ENCODE measurements at places on chromosomes 13 and 19. TPM values are rescaled to one million over a fixed set of nuclear protein-coding genes. Genes with fewer than 3 reads are reported as not detected.

PGLYRP2 gene
- polyA plus RNA-seq = not detected

OR10H1 gene
- not detected for polyA plus RNA-seq

FGF21 gene
- not detected for polyA plus RNA-seq

ZNF724 gene
- 2.4 TPM for polyA plus RNA-seq

ZNF428 gene
- 74.9 TPM for polyA plus RNA-seq

ZSWIM9 gene
- polyA plus RNA-seq = 1.5 TPM

LACC1 gene
- polyA plus RNA-seq = 3.6 TPM

PPFIA3 gene
- polyA plus RNA-seq = 8.2 TPM

ZNF493 gene
- 14.0 TPM for polyA plus RNA-seq

SIGLECL1 gene
- not detected for polyA plus RNA-seq

LATS2 gene
- 5.6 TPM for polyA plus RNA-seq

ZNF534 gene
- not detected for polyA plus RNA-seq

RPL18A gene
- polyA plus RNA-seq = 1,114 TPM

GRCh38 chr19:38834104-38834490, 2.5 kb upstream of the ECH1 start:
- no peak for DNase-seq
- peaks cover 40% of the 10 kb centered on the region for H3K4me1 ChIP-seq
- no peaks in the 10 kb centered on the region for H3K27me3 ChIP-seq
- no peak overlapping the region for H3K4me3 ChIP-seq

- no peaks in the 10 kb centered on the region for H3K36me3 ChIP-seq
- no peak overlapping the region for H3K4me3 ChIP-seq
- no peaks in the 10 kb centered on the region for H3K27me3 ChIP-seq
- peaks cover 22% of the 10 kb centered on the region for H3K4me1 ChIP-seq
Measured at GRCh38 chr19:2274931-2275535, 6.9 kb downstream of the PEAK3 start.

DNA sequence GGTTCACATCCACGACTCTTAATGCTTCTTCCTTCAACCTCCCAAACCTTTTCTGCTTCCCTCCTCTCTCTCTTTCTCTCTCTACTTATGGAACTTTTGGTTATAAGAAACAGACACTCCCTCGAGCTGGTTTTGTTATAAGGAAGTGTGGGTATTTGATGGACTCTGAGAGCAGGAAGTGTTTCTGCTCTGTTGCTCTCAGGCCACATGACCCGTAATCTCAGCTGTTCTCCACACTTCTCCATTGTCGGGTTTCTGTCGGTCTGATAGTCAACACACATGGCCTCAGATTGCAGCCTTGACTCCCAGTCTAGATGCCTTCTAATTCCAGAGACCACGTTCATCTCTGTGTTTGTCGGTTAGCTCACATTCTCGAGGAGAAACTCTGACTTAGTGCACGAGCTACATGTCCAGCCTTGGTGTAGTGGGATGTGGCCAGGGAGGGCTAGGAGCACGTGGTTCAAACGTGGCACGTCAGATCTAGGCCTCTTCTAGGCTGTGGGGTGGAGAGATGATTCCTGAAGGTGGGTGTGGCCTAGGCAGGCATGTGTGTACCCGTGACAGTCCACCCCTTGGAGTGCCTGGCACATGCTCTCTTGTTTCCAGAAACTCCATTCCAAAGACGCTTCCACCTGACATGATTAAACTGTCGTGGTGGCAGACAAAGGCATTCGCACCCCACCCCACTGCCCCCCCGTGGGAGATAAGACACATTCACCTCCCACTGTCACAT, 26.3 kb downstream of the CNFN start:
- H3K36me3 ChIP-seq = no peaks in the 10 kb centered on the region
- H3K27ac ChIP-seq = no peak overlapping the region
- H3K4me3 ChIP-seq = no peak overlapping the region
- no peak for DNase-seq
- no peaks in the 10 kb centered on the region for H3K4me1 ChIP-seq

- no peak overlapping the region for H3K4me3 ChIP-seq
- no peak for DNase-seq
- H3K4me1 ChIP-seq = no peaks in the 10 kb centered on the region
- H3K36me3 ChIP-seq = no peaks in the 10 kb centered on the region
Measured at GRCh38 chr19:34148658-34149185, 23.6 kb upstream of the LSM14A start.

DNA sequence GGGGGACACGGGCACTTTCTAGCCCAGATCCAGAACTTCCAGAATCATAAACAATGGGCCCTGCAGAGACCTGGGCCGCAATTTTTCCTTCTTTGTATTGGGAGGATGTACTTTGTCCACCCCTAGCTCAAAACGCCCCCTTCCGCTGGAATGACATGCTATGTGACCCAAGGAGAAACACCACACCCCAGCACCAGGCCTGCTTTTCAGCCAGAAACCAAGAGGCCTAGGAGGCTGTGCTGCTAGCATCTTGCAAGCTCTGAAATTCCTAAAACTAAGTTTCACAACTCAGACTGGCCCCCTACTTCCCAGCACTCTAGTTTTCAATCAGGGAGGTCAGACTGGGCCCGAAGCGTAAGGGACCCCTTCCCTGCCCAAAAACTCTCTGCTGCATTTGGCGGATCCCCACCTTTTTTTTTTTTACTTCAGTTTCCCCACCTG, 538 bp downstream of the LSM4 start:
- H3K27ac ChIP-seq = peak overlapping the region; percentile 94
- peaks cover 51% of the 10 kb centered on the region for H3K4me1 ChIP-seq
- H3K36me3 ChIP-seq = no peaks in the 10 kb centered on the region
- peak overlapping the region; percentile 69 for H3K4me3 ChIP-seq

DNA sequence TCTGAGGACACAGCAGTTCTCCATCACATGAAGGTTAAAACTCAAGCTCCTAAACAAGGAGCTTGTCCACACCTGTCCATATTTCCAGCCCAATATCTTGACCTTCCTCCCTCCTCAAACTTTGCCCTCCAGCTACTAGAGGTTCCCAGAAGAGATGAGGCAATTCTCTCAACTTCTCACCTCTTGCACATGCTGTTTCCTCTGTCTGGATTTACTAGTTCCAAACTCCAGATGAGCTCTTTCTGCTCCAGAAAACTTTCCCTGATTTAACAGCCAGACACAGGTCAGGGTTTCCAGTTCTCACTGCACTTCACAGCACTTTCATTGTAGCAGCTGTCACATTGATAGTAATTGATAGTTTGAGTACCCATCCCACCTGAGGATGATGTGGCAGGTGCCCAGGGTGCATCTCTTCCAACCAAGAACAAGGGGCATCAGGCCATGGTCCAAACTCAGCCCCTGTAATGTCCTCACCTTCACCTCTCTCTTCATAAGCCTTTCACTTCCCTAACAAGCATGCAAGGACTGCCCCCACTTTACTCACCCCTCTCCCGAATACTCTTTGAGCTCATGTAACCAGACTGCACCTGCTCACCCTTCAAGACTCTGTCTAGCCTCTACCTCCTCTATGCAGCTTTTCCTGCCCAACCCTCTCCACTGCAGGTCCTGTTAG, 3.0 kb upstream of the WDFY2 start:
- DNase-seq = no peak
- no peaks in the 10 kb centered on the region for H3K27me3 ChIP-seq
- no peak overlapping the region for H3K27ac ChIP-seq
- H3K4me1 ChIP-seq = peaks cover 4% of the 10 kb centered on the region
- no peaks in the 10 kb centered on the region for H3K36me3 ChIP-seq

- no peaks in the 10 kb centered on the region for H3K36me3 ChIP-seq
- no peak overlapping the region for H3K27ac ChIP-seq
- DNase-seq = no peak
- peaks cover 12% of the 10 kb centered on the region for H3K4me1 ChIP-seq
- no peak overlapping the region for H3K4me3 ChIP-seq
- no peaks in the 10 kb centered on the region for H3K27me3 ChIP-seq
Measured at GRCh38 chr19:42290136-42290522, 11.8 kb upstream of the PRR19 start.

DNA sequence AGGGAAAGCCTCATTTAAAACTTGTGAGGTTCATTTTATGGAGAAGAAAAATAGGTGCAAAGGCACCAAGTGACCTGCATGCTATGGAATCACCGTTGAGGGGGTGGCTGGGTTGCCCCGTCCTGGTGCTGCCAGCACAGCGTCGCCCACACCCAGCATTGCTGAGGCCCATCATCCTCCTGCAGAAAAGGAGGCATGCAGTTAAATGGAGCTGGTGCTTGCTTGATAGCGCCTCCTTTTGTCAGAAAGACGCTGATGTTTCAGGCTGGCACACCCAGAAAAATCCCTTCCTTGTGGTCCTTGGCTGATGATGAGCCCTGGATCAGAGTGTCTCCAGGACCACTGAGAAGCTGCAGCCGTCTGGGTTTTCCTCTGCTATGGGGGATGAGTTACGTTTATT, 36.9 kb downstream of the DHRS12 start:
- H3K36me3 ChIP-seq = no peaks in the 10 kb centered on the region
- no peak overlapping the region for H3K4me3 ChIP-seq
- H3K27ac ChIP-seq = no peak overlapping the region
- H3K27me3 ChIP-seq = no peaks in the 10 kb centered on the region
- no peak for DNase-seq
- H3K4me1 ChIP-seq = peaks cover 16% of the 10 kb centered on the region

DNA sequence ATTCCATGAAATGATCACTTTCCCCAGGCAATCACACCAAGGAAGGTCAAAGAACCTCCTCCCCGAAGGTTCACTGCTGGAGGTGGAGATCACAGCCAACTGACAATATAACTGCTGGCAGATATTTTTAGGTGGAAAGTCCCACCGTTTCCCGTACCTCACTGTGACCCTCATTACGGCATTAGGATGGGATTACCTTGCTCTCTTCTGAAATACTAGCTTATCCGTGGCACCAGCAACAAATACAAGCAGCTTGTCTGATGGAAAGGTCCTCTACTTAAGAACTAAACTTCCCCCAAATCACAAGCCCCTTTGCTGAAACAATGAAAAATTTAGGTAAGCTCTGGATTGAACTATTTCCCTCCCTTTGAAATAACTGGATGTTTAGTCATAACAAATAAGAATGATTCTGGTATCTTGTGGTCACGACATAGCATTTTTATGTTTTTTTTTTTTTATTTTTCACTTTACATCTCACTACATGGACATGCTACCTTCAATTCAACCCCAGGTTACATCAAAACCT, 178.9 kb downstream of the COL4A1 start:
- no peak for DNase-seq
- H3K36me3 ChIP-seq = no peaks in the 10 kb centered on the region
- H3K27ac ChIP-seq = no peak overlapping the region
- no peak overlapping the region for H3K4me3 ChIP-seq
- H3K4me1 ChIP-seq = peaks cover 7% of the 10 kb centered on the region

- peak overlapping the region; percentile 41 for H3K27ac ChIP-seq
- H3K4me3 ChIP-seq = no peak overlapping the region
- DNase-seq = peak; percentile 19
Measured at GRCh38 chr13:108777421-108778420, 148.3 kb downstream of the MYO16 start.

GRCh38 chr19:10152100-10152499, 32.4 kb upstream of the EIF3G start:
- no peak overlapping the region for H3K27ac ChIP-seq
- no peaks in the 10 kb centered on the region for H3K36me3 ChIP-seq
- no peaks in the 10 kb centered on the region for H3K27me3 ChIP-seq
- H3K4me1 ChIP-seq = no peaks in the 10 kb centered on the region
- H3K4me3 ChIP-seq = no peak overlapping the region

- no peak overlapping the region for H3K27ac ChIP-seq
- H3K36me3 ChIP-seq = no peaks in the 10 kb centered on the region
- peaks cover 15% of the 10 kb centered on the region for H3K4me1 ChIP-seq
- no peak for DNase-seq
- no peaks in the 10 kb centered on the region for H3K27me3 ChIP-seq
Measured at GRCh38 chr13:50309318-50309717, 294.1 kb downstream of the KCNRG start.

GRCh38 chr13:91212231-91212630, 135.3 kb upstream of the MIR17HG start:
- no peak overlapping the region for H3K4me3 ChIP-seq
- no peak overlapping the region for H3K27ac ChIP-seq
- no peak for DNase-seq
- H3K27me3 ChIP-seq = no peaks in the 10 kb centered on the region
- no peaks in the 10 kb centered on the region for H3K36me3 ChIP-seq

GRCh38 chr19:51691584-51692428, 1.3 kb upstream of the SPACA6 start:
- H3K27ac ChIP-seq = peak overlapping the region; percentile 98
- H3K36me3 ChIP-seq = no peaks in the 10 kb centered on the region
- peaks cover 19% of the 10 kb centered on the region for H3K4me1 ChIP-seq
- peak overlapping the region; percentile 98 for H3K4me3 ChIP-seq
- no peaks in the 10 kb centered on the region for H3K27me3 ChIP-seq

- peak overlapping the region; percentile 15 for H3K4me3 ChIP-seq
- DNase-seq = peak; percentile 87
- no peaks in the 10 kb centered on the region for H3K36me3 ChIP-seq
- H3K4me1 ChIP-seq = peaks cover 34% of the 10 kb centered on the region
- peak overlapping the region; percentile 97 for H3K27ac ChIP-seq
- H3K27me3 ChIP-seq = no peaks in the 10 kb centered on the region
Measured at GRCh38 chr19:2060884-2061494, 9.9 kb upstream of the MKNK2 start.

- H3K4me1 ChIP-seq = no peaks in the 10 kb centered on the region
- DNase-seq = peak; percentile 52
- H3K36me3 ChIP-seq = no peaks in the 10 kb centered on the region
- no peak overlapping the region for H3K27ac ChIP-seq
Measured at GRCh38 chr13:97810152-97810551, 143.3 kb upstream of the IPO5 start.

DNA sequence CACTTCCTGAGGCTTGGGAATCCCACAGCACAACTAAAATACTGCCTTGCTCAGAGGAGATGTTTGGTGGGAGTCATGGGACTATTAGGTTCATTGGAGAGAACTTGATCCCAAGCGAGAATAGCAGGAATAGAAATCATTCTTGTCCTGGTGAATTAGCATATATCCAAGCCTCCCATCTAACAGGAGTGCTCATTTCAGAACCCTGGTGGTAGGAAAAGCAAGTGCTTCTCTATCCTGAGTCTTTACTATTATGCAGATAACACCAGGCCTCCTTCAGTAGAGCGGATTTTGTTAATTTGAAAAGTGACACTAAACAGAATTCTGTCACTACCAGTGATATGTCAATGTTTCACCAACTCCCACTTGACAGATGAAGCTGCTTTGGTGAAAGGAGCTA, 199.5 kb downstream of the ATP8A2 start:
- no peaks in the 10 kb centered on the region for H3K36me3 ChIP-seq
- H3K4me1 ChIP-seq = peaks cover 4% of the 10 kb centered on the region
- DNase-seq = no peak
- H3K27ac ChIP-seq = no peak overlapping the region

DNA sequence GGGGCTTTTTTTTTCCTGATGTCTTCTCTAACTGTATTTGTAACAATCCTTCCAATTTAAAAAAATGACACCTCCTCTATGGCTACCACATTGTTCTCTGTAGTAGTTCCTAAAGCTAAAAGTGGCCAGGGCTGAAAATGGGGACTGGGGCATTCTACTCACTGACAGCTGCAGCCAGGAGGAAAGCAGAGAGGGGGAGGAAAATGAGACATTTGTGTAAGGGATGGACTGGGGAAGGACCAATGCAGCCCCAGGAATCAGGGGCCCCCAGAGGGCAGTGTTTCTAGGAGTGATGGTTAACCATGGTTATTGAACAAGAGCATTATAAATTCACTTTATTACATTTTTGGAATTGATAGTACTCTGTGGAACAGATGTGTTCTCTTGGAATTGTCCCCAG, 34.3 kb upstream of the C1QTNF9 start:
- H3K27ac ChIP-seq = no peak overlapping the region
- H3K4me1 ChIP-seq = peaks cover 26% of the 10 kb centered on the region
- no peaks in the 10 kb centered on the region for H3K36me3 ChIP-seq

Data from hepatocyte (in vitro differentiated cells).